Right atrium auricular region (tissue), 2 donors: ENCODE measurements at places on chromosomes 1 and 21. TPM values are rescaled to one million over a fixed set of nuclear protein-coding genes. Genes with fewer than 3 reads are reported as not detected.

GSTM1 gene
- total RNA-seq = 21.6 TPM

SPRR1B gene
- not detected for total RNA-seq

CACHD1 gene
- 3.1 TPM for total RNA-seq

MCM3AP gene
- total RNA-seq = 45.4 TPM

SLC26A9 gene
- total RNA-seq = 35.4 TPM

DPH2 gene
- 23.0 TPM for total RNA-seq

ETV3L gene
- not detected for total RNA-seq

INAVA gene
- not detected for total RNA-seq

AMY1A gene
- not detected for total RNA-seq

SCMH1 gene
- total RNA-seq = 62.5 TPM

SH2D2A gene
- total RNA-seq = 0.98 TPM

CRB1 gene
- total RNA-seq = 0.11 TPM

ADAM30 gene
- not detected for total RNA-seq

RGS7 gene
- not detected for total RNA-seq

ESRRG gene
- 38.5 TPM for total RNA-seq

CCDC190 gene
- total RNA-seq = 0.28 TPM

SYPL2 gene
- total RNA-seq = 9.6 TPM

ADAMTSL4 gene
- total RNA-seq = 21.9 TPM

NTMT2 gene
- total RNA-seq = not detected

GJB5 gene
- total RNA-seq = not detected

ACTN2 gene
- 1,486 TPM for total RNA-seq

RGS5 gene
- total RNA-seq = 43.5 TPM

FCRL6 gene
- total RNA-seq = not detected

LAPTM5 gene
- 17.4 TPM for total RNA-seq

HMCN1 gene
- 14.8 TPM for total RNA-seq

RPTN gene
- not detected for total RNA-seq
